Karpas-422 (cell line): ENCODE measurements at places on chromosomes 1 and 21.

DNA sequence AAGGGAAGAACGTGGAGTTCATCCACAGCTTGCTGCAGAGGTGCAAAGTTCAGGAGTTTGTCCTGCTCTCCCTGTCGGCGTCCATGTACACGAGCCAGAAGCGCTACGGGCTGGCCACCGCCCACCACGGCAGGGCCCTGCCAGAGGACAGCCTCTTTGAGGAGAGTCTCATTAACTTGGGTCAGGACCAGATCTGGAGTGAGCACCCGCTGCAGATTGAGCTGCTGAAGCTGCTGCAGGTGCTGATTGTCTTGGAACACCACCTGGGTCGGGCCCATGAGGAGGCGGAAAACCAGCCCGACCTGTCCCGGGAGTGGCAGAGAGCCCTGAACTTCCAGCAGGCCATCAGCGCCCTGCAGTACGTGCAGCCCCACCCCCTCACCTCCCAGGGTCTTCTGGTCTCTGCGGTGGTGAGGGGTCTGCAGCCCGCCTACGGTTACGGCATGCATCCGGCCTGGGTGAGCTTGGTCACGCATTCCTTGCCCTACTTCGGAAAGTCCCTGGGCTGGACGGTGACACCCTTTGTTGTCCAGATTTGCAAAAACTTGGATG lies 73.8 kb upstream of the MORC3 start:
- no peak for DNase-seq

DNA sequence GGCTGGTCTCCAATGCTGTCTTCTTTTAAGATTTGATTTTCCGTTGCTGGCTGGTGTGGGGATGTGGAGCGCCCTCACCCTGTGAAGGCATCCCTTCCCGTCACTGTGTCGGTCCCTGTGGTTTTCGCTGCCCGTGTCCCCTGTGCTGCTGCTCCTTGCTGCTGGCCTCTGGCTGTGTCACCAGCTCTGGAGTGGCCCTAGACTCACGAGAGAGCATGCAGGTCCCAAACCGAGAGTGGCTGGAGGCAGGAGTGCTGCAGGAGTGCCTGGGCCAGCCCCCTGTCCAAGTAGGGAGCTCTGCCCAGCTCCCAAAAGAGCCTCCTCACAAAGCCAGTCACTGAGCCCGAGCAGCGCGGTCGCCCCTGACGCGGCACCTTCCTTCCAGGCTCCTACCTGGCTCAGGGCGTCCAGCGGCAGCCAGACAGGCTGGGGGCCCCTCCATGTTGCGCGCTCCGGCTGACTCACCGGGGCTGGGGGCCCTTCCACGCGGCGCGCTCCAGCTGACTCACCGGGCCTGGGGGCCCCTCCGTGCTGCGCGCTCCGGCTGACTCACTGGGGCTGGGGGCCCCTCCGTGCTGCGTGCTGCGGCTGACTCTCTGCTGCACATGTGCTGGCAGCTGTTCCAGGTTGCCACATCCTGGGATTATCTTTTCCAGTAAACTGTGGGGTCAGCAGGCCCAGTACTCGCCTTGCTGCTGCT lies 106.7 kb upstream of the COL6A1 start:
- no peak for DNase-seq

- no peak for DNase-seq
Observed at GRCh38 chr1:59150577-59151386, 146.1 kb upstream of the FGGY start.

GRCh38 chr21:27561116-27561515 lies 594.2 kb upstream of the ADAMTS5 start:
- DNase-seq = no peak

GRCh38 chr1:12150456-12151200 lies 16.2 kb upstream of the TNFRSF1B start:
- DNase-seq = no peak

- no peak for DNase-seq
Observed at GRCh38 chr1:14928412-14928811, 225.1 kb upstream of the TMEM51 start.

GRCh38 chr1:148263906-148264255 lies 111.8 kb upstream of the NBPF11 start:
- no peak for DNase-seq

GRCh38 chr1:93566227-93566626 lies 115.4 kb downstream of the BCAR3 start:
- no peak for DNase-seq

DNA sequence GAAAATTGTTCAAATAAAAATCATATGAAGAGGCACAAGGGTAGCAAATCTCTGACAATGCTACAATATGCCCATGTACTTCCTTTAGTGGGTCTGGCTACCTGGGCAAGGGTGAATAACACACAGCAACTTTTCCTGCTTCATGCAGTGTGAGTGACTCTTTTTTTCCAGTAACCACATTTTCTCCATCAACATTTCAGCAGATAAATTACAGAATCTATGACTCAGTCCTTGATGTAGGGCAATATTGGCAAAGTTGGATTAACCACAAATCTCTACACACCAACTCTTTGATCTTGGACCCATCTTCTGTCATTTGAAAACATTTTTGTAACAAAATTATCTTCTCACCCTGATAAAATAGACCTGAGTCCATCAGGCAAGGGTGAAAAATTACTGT lies 31.7 kb downstream of the ERICH3 start:
- DNase-seq = no peak

DNA sequence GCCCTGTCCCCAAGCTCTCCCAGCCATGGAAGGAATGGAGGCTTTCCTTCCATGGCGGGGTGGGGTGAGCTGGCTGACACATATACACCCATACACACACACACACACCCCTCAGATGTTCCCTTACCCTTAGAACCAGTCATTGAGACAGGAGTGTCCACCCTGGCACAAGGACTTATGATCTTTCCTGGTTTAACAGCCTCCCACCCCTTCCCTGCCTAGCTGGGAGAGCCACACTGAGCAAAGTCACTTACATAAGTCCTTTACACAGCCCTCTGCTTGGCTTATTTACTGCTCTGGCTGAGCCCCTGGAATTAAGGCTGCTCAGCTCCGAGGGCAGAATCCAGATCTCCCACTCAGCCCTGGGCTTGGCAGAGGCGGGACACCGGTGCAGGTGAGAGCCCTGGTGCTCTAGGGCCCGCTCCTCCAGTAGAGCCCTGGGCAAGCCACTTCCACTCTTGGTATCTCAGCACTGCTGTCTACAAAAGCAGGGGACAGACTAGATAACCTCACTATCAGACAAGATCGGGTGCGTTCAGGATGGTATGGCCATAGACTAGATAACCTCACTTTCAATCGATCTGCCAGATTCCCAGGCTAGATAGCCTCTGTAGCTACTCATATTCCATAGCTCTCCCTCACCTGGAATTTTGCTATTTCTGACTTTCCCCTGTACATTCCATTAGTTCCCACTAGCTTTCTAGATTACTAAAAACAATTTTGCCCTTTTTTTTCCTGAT lies 16.7 kb downstream of the SLC6A9 start:
- DNase-seq = no peak

- no peak for DNase-seq
Observed at GRCh38 chr1:95301091-95301490, 67.1 kb downstream of the RWDD3 start.

GRCh38 chr21:38903690-38904139 lies 98.0 kb downstream of the ETS2 start:
- DNase-seq = no peak

GRCh38 chr21:27954543-27955165 lies 987.8 kb upstream of the ADAMTS5 start:
- no peak for DNase-seq

- no peak for DNase-seq
Observed at GRCh38 chr21:41755934-41756773, 10.7 kb downstream of the RIPK4 start.

DNA sequence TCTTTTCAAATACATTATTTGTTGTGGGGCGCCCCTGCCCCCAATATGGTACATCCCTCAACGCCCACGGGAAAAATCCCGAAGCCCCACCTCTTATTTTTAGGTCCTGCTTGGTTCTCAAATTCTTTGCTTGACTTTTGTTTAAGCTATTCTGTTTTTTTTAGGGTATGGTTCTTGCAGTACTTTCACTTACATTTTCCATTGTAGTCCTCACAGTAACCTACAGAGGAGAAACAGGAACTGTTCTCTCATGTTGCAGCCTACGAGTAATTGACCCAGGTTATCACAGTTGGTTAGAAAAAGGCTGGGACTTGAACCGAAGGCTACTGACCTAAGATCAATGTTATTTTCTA lies 697 bp upstream of the C21orf91 start:
- peak; percentile 84 for DNase-seq

DNA sequence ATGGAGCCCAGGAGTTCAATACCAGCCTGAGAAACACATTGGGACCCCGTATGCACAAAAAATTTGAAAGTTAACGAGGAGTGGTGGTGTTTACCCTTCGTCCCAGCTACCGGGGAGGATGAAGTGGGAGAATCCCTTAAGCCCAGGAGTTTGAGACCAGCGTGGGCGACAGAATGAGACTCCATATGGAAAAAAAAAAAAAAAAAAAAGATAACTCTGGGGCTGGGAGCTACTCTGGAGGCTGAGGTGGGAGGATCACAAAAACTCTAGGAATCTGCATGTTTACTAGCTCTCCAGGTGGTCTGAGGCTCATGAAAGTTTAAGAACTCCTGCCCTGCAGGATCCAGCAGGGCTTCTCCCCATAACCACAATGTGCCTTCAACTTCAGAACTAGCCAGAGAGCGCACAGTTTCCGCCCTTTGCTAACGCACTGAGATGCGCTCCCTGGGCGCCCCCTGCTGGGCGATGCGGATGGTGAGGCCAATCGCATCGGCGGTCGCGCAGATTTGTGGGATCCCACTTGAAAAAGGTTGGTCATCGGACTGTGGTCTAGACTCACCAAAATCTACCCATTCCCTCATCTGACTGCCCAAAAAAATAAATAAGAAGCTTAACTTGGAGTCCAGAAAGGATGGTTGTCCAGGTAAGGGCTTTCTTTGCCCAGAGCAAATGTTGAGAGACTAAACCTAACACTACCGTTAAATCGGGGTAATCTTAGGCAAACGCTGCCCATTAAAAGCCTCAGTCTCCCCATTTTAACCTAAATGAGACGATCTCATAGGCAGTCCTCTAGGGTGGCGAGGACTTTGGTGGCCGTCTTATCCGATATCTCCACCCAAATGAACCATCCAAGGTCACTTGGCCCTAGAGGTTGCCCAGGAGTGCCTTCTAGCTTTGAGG lies 8.8 kb downstream of the ZNF683 start:
- DNase-seq = peak; percentile 93

DNA sequence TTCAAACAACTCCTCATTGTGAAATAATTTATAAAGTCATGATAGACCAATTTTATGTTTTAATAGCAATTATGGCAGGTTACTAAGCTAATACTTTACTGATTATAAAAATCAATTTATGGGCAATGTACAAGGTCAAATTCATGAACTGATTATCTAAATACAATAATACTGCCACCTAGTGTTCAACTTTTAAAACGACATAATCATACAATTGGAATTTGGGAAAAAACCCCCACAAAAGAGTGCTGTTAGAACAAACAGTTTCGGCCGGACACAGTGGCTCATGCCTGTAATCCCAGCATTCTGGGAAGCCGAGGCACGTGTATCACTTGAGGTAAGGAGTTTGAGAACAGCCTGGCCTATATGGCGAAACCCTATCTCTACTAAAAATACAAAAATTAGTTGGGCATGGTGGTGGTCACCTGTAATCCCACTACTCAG lies 14.0 kb downstream of the GTF2B start:
- peak; percentile 58 for DNase-seq

DNA sequence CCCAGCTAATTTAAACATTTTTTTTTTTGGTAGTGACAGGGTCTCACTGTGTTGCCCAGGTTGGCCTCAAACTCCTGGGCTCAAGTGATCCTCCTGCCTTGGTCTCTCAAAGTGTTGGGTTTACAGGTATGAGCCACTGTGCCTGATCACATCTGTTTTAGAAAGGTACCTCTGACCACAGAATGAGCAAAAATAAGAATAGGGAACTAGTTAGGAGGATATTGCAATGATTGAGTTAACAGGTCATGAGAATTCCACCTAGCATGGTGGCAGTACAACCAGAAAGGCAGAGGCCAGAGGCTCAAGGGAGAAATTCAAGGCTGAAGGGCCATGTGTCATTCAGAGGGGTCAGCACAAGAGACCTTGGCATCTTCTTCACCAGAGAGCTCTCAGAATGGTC lies 49.6 kb downstream of the ELAPOR1 start:
- no peak for DNase-seq

DNA sequence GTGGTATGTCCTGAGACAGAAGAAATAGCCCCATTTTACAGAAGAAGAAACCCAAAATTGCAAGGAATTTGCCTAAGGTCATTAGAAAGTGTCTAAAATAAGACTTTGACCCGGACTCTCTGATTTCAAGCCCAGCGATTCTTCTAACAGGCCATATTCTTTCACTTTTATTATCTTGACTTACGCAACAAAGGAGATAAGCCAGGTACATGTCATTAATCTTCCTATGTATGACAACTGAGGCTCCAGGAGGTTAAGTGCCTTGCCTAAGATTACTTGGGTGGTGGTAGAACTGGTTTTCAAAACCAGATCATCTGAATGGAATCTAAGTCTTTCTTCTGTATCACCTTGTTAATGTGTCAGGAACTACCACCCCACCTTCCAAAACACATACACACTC lies 124.3 kb downstream of the PBX1 start:
- no peak for DNase-seq

- DNase-seq = no peak
Observed at GRCh38 chr1:77133731-77134358, 85.4 kb downstream of the PIGK start.

GRCh38 chr1:8525558-8526275 lies 207.8 kb downstream of the SLC45A1 start:
- DNase-seq = peak; percentile 85

GRCh38 chr1:11828511-11828910 lies 19.1 kb downstream of the NPPA start:
- DNase-seq = no peak

DNA sequence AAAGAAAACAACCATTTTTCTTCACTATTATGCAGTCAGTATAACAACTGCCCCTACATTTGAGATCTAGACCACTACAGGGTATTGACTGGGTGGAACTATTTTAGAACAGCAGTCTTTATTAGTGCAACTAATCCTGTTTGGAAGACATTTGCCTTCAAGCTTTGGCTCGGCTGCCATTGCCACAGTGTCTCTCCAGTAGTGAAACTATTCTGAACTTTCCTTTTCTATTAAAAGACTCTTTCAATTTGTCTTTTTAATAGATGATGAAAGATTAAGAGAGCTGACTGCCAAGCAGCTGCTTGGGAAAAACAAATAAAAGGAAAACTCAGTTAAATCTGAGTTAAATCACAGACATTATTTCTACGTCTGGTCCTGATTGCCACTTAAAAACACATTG lies 49.3 kb downstream of the LPGAT1 start:
- no peak for DNase-seq

GRCh38 chr1:55735106-55735505 lies 519.9 kb upstream of the USP24 start:
- DNase-seq = no peak

- no peak for DNase-seq
Observed at GRCh38 chr1:94304553-94304952, 67.2 kb upstream of the ARHGAP29 start.

GRCh38 chr1:43932786-43933385 lies 715 bp upstream of the ARTN start:
- no peak for DNase-seq
